ENCODE measurements at places on chromosomes 12 and 14.

- no peak for DNase-seq
Measured at GRCh38 chr14:29037411-29037810, 270.8 kb downstream of the FOXG1 start.

DNA sequence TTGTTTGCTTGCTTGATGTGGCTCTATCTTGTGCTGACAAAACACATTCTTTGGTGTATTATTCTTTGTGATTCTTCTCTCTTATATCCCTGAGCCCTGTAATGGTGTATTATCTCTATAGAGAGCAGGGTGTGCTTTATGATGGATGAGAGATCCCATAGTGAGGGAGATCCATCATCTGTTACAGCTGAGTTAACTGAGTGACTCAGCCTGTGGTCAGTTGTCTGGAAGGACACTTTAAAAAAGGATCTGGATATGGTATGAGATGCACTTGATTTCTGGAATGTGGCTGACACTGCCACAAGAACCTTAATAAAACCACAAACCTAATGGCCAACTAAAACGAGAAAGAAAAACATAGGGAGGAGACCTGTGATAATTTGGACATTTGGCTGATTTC is 461.4 kb upstream of the SYT1 start:
- DNase-seq: no peak

DNA sequence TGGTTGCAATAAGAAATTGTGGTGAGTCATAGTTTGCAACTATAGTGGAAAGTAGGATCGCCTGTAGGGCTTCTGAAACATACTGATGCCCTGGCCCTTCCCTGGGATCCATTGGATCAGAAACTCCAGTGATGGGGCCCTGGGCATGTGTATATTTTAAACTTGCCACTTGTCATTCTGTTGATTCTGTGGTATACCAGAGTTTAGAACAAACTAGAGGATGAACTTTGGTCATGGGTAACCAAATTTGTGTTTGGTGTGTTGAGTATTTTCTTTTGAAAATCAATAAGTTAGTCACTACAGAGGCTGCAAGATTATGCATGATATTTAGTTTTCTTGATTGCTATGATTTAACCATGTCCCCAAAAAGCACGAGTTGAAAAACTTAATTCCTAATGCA is 142.2 kb downstream of the SLC15A5 start:
- DNase-seq: no peak

DNA sequence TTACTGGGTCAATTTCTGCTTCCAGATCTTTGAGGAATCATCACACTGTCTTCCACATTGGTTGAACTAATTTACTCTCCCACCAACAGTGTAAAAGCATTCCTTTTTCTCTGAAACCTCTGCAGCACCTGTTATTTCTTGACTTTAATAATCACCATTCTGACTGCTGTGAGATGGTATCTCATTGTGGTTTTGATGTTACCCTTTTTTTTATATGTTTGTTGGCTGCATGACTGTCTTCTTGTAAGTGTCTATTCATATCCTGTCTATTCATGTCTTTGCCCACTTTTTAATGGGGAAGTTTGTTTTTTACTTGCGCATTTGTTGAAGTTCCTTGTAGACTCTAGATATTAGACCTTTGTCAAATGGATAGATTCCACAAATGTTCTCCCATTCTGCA is 324.9 kb downstream of the NAV3 start:
- DNase-seq: peak; percentile 3

DNA sequence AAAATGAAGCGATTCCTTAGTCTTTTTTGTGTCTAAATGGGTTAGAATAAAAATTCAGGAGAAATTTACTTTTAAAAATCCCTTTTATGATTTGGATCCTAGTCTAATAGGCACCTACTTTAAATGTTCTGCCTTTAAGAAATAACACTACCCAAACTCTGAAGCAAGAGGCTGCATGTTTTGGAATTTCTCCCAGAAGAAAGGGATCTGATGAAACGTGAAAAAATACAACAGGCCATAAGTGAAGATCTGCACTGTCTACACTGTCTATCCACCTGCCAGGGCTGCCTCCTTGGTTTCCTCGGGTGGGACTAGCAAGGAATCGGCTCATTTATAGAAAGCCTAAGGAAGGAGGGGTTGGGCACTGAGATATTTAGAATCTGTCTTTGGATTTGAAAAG is 22.1 kb downstream of the ACVR1B start:
- DNase-seq: no peak

- peak; percentile 74 for DNase-seq
Measured at GRCh38 chr12:11228296-11228879, 41.1 kb downstream of the PRB3 start.

DNA sequence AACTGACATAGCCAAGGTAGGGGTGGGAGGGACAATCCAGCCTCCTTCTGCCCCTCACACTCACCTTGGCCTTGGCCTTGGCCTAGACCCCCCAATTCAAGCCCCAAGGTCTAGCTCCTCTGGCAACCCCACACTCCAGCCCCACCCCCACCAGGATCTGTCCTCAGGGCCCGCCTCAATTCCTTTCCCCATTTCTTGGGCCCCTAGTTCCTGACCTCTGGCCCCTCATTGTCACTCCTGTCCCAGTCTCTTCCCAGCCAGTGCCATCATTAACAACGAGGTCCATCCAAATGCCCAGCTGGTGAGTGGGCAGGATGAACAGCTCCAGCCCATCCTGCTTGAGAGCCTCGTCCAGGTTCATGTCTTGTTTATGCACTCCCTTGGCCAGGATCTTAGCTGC is 6.8 kb upstream of the GDF11 start:
- no peak for DNase-seq

- peak; percentile 84 for DNase-seq
Measured at GRCh38 chr12:51522696-51523095, 68.3 kb upstream of the SCN8A start.

GRCh38 chr12:10190558-10191388 is 11.9 kb downstream of the TMEM52B start:
- peak; percentile 85 for DNase-seq

DNA sequence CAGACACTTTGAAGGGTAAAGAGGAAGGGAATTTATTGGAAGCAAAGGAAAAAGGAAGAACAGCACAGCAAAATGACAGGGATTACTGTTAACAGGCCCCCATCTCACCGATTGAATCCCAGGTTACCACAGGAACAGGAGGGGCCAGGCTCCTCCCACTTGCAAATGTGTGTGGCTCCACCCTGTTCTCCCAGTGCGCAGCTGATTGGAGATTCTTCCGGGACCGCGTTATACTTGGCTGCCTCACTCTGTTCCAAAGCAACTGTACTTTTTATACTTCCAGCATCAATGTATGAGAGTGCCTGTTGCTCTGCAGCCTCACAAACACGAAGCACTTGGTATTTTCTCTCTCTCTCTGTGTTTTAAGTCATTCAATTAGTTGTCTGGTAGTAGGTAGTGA is 273.6 kb upstream of the MDGA2 start:
- DNase-seq: no peak

DNA sequence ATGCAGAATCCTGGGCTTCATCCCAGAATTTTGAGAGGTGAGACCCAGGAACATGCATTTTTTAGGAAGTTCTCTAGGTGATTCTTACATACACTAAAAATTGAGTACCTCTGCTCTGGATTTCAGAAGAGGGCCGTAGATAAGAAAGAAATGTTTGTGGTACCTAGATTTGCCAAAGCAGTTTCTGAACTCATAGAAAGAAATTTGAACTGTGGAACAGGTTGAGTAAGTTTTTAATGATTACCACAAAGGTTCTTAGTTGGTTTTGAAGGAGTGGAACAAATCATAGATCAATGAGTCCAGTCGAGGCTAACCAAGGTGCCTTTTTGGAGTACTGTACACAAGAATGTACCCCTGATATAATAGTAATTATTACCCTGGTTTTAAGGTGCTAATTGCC is 24.9 kb downstream of the TTLL5 start:
- no peak for DNase-seq

DNA sequence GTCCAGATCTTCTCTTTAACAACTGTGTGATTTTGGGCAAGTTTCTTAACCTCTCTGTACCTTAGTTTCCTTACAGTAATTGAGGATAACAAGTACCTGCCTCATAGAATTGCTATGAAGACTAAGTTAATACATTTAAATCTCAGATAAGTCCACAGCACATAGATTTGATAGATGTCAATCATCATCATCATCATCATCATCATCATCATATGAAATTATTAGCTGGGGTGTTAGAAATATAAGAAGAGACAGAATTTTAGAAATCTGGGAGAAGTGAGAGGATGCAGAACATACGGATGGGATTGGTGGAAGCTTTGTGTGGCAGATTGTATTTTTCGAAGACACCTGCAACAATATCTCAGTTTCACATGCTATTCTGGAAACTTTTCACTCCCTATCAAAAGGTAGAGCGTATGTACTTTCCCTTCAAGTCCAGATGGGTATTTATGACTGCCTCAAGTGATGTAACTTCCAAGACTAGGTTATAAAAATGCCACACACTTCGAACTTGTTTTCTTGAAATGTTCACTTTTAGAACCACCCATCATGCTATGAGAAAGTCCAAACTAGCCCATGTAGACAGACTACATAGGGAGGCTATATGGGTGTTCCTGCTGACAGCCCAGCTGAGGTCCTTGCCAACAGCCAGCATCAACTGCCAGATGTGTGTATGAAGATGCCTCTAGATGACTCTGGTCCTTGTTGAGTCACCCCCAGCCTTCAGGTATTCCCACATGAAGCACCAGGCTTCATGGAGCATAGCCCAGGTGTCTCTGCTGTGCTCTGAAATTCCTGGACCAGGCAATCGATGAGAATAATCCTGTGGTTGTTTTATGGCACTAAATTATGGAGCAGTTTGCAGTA is 20.7 kb upstream of the SDR39U1 start:
- no peak for DNase-seq

- peak; percentile 86 for DNase-seq
Measured at GRCh38 chr14:96100161-96101064, 61.3 kb downstream of the C14orf132 start.

DNA sequence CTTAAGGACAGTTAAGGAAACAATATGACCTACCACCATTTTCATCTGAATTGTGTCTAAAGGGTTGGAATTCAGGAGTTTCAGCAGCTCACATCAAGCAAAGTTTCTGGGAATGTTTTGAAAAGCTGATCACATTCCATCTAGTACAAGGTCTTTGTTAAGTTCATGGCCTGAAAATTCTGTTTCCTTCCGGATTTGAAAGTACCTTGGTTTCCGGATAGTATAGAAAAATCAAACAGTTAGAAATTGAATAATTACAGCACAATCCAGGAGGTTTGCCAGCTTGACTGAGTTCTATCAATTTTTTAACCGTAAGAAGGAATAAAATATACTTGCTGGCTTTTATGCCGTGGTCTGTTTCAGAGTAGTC is 136.5 kb downstream of the HMGA2 start:
- no peak for DNase-seq

DNA sequence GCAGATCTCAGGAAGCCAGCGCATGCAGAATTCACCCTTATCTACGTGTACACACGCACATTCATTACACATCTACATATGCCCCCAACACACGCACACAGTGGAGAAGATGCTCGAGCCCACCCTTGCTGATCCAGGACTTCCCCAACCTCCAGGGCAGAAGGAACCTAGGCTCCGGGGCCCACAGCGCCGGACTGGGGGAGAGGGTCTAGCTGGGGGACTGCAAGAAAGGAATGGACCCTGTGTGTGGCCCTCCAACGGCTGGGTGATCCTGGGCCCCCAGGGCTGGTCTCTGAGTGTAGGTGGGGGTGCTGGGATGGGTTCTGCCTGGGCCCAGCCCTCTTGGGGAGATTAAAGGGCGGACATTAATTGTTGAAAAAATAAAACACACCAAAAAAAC is 128.1 kb upstream of the C14orf180 start:
- DNase-seq: no peak

DNA sequence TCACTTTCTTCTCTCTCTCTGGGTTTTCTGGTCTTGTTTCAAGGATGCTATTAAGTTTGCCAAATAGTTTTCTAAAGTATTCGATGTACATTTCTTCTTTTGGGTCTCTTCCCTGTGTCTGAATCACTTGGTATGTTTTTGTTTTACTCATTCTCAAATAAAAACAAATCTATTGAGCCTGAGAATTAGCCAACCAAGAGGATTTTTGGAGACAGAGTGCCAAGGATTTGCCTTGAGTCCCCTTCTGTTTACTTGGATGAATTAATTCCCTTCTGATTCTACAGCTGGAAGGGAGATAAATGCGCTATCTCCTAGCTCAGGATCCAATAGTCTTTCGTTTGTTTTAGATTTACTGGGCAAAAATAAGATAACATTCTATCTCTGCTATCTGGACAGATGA is 255.5 kb downstream of the SYT10 start:
- DNase-seq: no peak

GRCh38 chr12:64780132-64780530 is 20.9 kb upstream of the GNS start:
- no peak for DNase-seq

DNA sequence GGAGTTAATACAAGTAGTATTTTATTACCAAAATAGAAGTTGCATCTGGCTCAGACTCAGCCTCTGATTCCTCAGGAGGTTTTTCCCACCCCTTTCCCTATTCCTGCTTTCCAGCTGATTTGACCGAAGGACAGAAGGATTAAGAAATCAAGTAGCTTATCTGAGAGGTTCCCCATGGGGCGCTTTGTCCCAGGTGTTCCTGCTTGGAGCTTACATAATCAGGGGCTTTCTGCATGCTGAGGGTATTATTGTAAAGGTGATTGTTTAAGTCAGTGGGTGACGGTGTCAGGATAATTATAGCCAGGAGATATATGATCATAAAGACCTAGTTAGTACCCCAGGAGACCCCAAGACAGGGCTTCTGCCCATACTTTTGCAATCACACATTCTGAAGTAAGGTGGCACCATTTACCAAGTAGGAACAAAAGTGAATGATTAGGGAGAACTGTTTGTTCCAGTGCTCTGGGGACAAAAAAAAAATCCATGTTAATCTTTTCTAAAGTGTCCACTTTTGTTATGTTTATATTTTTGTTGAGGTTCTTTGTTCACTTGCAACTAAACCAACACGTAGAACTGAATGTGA is 921.3 kb downstream of the NRXN3 start:
- no peak for DNase-seq

DNA sequence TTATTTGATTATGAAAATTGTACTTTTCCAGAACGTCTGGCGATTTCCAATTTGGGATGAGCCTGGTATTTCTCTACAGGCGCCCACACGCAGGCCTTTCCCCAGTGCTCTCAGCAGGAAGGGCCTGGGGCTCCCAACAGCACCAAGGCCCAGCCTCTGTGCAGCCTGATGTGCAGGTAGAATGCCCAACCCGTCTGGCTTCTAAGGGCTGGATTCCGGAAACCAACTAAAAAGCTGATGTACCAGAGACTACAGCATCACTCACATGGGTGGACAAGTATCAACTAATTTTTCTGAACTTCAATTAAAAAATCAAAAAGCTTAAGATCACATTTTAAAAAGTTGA is 25.8 kb downstream of the CDC42BPB start:
- DNase-seq: no peak

- DNase-seq: no peak
Measured at GRCh38 chr12:123843912-123844748, 82.0 kb downstream of the DNAH10 start.

- DNase-seq: no peak
Measured at GRCh38 chr12:105015543-105015942, 29.4 kb downstream of the NOPCHAP1 start.

DNA sequence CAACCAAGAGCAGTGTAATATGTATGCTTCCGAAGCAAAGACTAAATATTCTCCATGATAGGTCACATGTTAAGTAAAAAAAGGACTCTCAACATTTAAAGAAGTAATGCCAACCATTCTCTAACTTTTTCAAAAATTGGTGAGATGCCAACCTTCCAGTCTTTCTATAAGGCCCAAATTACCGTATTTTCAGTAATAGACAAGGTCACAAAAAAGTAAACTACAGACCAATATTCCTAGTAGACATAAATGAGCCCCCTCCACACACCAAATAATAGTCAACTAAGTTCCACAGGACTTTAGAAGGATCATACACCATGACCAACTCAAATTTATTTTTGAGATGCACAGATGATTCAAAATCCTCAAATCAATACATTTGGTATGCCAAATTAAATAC is 867.4 kb downstream of the TMEM121 start:
- DNase-seq: no peak

Data from hematopoietic multipotent progenitor cell treated with erythropoietin and hydrocortisone succinate and interleukin-3 and kit ligand, for 4 days (in vitro differentiated cells).